Substantia nigra (tissue), 51 donors: ENCODE measurements at places on chromosomes 5 and 9.

DNA sequence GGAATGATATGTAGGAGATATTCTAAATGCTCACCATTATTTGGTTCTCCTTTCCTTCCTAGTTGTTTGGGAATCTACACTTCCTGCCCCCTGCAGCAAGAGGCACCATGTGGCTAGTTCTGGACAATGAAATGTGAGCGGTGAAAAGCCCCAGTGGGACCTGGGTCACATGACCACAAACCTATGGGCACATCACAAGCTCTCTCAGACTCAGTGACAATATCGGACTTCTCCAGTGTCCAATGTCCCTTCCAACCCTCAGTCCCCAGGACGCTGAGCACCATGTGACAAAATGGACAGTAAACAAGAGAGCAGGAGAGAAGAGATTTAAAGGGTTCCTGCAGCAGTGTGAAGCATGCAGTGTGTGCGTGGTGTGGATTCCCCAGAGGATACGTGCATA is 44.6 kb upstream of the FOXE1 start:
- DNase-seq, result no peak

DNA sequence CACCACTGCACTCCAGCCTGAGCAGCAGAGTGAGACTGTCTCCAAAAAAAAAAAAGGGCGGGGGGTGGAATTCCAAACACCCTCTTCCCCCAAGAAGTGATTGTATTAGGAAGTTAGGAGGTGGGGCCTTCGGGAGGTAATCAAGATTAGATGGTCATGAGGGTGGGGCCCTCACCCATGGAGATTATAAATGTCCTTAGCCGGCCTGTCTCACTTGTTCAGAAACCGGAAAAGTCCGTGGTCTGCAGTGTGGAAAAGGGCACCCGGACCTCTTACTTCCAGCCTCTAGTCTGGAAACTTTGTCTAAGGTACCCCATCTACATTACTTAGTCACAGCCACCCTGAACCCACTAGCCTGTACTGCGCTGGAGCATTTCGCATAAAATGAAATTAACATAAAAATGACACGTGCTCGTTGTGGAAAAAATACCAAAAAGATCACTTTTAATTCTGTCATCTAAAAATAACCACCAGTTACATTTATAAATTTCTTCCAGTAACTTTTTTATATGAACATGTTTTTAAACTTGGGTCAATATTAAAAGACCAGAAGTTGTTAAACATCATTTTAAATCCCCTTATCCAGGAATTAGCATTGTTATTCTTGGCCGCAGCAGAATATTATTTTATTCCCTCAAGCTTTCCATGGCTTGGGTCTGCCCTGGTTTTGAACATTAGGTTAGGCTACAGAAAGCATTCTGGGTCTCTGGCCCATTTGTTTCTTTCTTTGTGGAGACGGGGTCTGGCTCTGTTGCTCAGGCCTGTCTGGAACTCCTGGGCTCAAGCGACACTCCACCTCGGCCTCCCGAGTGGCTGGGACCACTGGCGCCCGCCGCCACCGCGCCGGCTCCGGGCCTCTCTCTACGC is 1.2 kb upstream of the CKS2 start:
- DNase-seq, result no peak

GRCh38 chr5:133569347-133569746 is 43.0 kb downstream of the FSTL4 start:
- DNase-seq, result no peak

DNA sequence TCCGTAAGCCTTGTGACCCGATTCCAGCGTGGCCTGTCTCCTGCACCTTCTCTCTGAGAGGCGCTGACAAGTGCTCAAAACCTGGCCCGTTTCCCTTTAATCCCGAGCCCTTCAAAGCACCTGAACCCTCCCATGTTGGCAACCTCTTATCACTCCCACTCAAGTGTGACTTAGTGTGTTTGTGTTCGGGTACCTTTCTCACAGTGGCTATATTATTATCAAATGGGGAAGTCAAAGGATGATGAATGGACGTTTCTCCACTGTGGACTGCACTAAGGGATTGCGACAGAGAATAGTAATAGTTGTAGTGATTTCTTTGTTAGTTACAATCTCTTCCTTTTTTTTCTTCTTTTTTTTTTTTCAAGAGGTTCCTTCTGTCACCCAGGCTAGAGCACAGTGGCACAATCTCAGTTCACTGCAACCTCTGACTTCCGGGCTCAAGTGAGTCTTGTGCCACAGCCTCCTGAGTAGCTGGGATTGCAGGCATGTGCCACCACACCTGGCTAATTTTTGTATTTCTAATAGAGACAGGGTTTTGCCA is 65.4 kb upstream of the TNFSF8 start:
- no peak for DNase-seq

DNA sequence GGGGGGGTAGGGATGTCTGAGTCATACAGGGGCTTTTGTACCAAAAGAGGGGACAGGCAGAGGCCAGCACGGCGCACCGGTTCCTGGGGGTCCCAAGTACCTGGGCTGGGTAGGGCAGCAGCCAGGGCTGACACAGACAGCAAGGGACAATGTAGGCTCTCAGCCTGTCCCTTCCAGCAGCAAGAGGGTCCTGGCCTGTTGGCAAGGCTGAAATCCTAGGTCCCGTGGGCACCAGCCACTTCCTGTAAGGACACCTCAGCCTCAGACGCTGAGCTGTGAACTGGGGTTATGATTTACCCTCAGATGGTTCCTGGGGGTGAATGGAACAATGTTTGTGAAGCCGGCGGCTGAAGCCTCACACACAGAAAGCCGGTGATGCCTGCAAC is 41.3 kb downstream of the NACC2 start:
- no peak for DNase-seq

DNA sequence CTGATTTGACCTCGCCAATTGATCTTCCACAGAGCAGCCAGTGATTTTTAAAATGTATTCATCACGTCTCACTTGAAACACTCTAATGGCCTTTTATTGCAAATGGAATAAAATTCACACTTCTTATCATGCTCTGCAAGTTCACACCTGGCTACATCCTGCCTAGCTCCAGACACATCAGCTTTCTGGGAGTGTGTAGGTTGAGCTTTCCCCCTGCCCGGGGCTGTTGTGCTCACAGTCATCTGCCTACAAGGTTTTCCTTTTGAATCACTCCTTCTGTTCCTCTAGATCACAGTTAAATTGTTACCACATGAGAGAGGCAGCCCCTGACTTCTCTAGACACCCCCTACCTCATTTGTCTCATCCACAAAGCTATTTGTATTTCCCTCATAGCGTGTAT is 674.5 kb downstream of the PRELID2 start:
- no peak for DNase-seq

DNA sequence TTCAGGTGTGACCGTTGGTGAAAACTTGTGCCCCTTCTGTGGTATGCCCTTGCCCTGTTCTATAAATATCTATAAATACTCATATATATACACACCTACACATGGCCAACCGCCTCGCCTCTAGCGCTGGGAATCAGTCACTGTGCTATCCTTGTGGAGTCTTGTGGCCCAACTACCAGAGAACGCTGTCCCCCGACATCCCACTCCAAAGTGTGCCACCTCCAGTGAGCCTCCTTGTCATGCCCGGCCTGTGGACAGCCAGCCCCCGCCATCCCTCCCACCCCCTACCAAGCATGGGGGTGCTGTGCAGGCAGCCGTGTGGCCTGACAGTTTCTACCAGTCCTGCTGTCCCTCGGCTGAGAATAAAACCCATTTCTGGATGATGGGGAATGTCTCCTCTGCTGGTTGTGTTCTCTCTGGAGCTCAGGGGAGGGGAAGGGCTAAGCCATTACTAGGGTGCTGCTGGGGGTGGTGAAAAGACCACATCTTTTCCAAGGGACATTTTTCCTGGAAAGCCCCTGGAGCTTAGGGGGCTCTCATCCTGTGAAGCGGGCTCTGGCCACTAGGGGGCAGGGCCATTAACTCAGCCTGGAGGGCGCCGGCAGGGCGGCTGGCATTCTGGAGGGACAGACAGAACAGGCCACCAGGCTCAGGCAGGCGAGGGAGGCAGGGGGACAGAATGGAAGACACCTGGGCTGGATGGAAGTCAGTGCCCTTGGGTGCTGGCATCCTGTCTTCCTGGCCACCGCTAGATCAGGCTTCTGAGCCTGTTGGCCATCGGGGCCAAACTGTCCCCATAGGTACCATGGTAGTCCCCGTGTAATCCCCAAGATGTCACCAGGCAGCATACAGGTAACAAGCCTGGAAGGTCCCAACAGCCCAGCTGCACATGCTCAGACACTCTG is 20.7 kb downstream of the GOLGA2 start:
- no peak for DNase-seq

GRCh38 chr5:132688536-132689339 is 14.9 kb downstream of the IL4 start:
- DNase-seq, result no peak

GRCh38 chr5:148606296-148606695 is 48.0 kb downstream of the HTR4 start:
- DNase-seq, result no peak

DNA sequence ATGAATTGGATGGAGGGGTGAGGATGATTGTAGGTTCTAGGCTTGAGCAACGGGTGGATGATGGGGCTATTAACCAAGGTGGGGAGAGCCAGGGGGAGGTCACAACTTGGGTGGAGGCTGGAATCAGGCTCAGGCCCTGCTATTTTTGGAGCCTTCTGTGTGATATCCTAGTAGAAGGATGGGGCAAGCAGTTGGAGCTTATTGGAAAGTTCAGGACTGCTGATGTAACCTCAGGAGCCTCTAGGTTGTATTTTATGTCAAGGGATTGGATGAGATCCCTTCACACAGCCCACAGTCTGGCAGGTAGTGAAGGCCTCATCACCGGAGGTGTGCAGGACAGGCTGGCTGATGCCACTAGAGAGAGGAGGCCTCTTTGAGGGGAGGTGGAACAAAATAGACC is 11.2 kb upstream of the RPS14 start:
- DNase-seq, result no peak

GRCh38 chr5:26761045-26761444 is 277.3 kb downstream of the CDH9 start:
- DNase-seq, result no peak

- no peak for DNase-seq
These were observed 38.2 kb downstream of the PAPPA start for GRCh38 chr9:116191576-116192415.

GRCh38 chr5:115342590-115343377 is 46.3 kb upstream of the CCDC112 start:
- no peak for DNase-seq

- no peak for DNase-seq
These were observed 16.0 kb downstream of the TLE1 start for GRCh38 chr9:81673310-81673709.

GRCh38 chr5:39801306-39801705 is 376.5 kb upstream of the DAB2 start:
- no peak for DNase-seq

DNA sequence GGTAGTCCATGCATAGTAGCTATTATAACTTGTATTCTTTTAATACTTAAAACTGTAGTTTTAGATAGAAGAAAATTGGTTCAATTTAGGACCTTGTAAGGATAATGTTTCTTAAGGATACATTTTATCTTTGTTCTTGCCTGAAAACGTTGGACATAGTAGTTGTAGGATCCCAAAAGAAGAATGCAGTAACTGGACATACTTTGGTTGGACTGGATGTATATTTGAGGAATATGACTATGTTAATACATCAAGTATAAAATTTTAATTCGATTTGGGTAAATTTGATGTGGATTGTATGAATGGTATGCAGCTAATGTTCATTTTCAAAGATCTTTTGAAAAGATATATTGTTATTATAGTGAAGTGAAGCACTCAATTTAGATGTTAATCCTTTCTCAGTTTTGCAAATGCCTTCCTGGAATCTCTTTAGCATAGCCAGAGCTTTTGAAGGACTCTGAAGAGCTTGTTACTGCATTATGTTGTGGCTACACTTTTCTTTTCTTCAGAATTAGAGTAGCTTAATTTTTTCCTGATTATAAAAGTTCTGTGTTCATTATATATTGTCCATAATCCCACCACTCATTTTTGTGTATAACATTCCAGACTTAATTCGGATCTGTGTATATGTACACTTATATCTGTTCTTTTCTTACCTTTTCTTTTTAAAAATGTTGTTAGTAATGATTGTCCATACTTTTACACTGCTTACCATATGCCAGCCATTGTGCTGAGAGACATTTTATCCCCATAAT is 41.2 kb downstream of the LRRTM2 start:
- DNase-seq, result no peak

DNA sequence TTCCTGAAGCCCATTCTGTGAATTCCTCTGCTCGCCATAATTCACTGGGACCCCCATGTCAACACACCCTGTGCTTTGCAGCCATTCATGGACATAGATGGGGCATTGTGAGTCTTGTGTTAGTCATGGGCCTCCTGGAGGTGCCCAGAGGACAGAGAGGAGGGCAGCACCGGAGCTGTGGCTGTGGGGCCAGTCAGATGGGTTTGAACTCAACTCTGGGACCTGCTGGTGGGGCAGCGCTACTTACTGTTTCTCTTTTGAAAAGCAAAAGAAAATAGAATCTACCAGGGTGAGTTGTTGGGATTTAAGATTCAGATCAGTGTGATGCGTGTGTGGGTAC is 11.3 kb upstream of the EXOC3 start:
- DNase-seq, result no peak

- no peak for DNase-seq
These were observed 514.0 kb upstream of the KLF4 start for GRCh38 chr9:108003526-108003925.
